Esophagus squamous epithelium (tissue), 5 donors: ENCODE measurements at places on chromosomes 3 and 15. TPM values are rescaled to one million over a fixed set of nuclear protein-coding genes. Genes with fewer than 3 reads are reported as not detected.

The LINGO1 gene
- not detected for total RNA-seq

The GOLGA6B gene
- total RNA-seq, result not detected

The MORC1 gene
- total RNA-seq, result not detected

The SCN5A gene
- 0.38 TPM for total RNA-seq

The BAHD1 gene
- total RNA-seq, result 8.3 TPM
